ENCODE measurements at places on chromosomes 1 and 21.

DNA sequence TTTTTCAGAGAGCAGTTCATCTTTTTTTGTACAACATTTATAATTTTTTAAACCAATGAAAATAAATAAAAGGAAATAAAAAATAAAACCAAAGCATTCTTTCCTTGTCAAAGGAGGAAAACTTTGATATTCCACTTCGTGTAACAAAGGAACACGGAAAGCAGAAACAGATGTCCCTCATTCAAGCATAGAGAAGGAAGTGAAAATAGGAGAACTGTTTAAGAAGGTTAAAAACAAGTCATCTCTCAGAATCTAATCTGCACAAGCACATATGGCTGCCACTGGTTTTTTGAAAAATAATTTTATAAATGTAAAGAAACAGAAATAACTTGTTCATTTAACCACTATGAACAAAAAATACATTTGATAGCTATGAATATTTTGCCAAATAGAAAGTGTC, 35.9 kb upstream of the ZNF644 start:
- DNase-seq = no peak

DNA sequence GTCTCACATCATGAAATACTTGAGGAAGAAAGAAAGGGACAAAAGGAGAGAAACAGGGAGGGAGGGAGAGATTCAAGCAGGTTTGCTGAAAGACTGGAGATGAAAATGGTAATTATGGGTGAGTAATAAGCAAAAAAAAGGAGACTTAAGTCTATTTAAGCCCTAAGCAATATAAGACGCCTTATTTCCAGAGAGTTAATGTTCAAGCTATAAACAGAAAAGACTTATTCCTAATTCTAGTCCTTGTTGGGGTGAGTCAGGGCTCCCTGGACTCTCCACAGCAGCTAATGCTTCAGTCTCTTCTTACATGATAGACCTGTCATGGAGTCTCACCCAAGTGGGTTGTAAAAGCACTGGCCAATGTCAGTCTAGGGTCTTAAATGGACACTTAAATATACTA, 619.2 kb downstream of the SMYD3 start:
- DNase-seq = no peak

GRCh38 chr1:150093805-150094204, 26.2 kb downstream of the VPS45 start:
- DNase-seq = no peak

DNA sequence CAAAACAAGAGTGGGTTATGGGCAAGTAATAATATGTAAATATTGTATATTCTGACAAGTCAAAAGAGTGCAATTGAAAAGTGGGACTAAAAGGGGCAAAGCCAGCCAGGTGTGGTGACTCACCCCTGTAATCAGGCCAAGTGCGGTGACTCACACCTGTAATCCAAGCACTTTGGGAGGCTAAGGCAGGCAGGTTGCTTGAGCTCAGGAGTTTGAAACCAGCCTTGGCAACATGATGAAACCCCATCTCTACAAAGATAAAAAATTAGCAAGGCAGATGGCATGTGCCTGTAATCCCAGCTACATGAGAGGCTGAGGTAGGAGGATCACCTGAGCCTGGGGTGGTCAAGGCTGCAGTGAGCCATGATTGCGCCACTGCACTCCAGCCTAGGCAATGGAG, 304.0 kb downstream of the HHIPL2 start:
- DNase-seq = no peak

GRCh38 chr1:53502641-53503432, 43.6 kb downstream of the DMRTB1 start:
- no peak for DNase-seq

GRCh38 chr1:76933847-76934815, 66.9 kb downstream of the ST6GALNAC5 start:
- DNase-seq = no peak

- no peak for DNase-seq
Observed at GRCh38 chr1:107949467-107950253, 15.3 kb downstream of the VAV3 start.

DNA sequence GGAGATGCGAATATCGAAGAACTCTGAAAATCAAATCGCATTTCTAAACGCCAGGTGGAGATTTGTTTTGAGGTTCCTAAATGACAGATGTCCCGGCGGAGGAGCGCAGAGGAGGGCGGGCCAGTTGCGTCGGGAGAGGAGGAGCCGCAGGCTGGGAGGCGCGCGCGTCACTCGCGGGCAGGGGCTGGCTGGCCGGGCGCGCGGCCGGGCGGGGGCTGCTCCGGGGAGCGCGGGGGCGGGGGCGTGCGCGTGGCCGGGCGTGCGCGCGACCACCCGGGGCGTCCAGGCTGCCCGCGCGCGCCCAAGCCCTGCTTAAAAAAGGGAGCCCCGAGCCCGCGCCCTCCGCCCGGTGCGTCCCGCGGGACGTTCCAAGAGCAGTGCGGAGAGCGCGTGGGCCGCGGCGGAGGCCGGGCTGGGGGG, 47.3 kb downstream of the H3-3A start:
- peak; percentile 55 for DNase-seq

GRCh38 chr1:24995661-24996060, 65.6 kb upstream of the RUNX3 start:
- no peak for DNase-seq

- DNase-seq = no peak
Observed at GRCh38 chr1:232292239-232292638, 337.7 kb downstream of the SIPA1L2 start.

DNA sequence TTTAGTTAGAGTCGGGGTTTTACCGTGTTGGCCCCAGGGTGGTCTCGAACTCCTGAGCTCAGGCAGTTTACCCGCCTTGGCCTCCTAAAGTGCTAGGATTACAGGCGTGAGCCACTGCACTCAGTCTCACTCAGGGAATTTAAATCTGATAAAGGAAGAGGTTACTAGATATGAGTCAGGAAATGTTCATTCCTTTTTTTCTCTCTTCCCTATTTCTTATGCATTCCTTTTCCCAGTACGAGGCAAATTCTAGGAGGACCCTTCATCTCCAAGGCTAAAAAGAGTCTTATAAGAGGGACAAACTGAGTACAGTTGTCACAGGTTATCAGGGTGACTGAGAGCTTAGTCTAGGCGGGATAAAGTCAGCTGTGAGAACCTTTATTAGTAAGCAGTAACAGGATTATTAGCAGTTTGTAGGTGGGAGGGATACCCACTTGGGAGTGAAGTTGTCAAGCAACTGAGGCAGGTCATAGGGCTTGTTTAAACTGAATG, 9.1 kb downstream of the MACF1 start:
- no peak for DNase-seq

DNA sequence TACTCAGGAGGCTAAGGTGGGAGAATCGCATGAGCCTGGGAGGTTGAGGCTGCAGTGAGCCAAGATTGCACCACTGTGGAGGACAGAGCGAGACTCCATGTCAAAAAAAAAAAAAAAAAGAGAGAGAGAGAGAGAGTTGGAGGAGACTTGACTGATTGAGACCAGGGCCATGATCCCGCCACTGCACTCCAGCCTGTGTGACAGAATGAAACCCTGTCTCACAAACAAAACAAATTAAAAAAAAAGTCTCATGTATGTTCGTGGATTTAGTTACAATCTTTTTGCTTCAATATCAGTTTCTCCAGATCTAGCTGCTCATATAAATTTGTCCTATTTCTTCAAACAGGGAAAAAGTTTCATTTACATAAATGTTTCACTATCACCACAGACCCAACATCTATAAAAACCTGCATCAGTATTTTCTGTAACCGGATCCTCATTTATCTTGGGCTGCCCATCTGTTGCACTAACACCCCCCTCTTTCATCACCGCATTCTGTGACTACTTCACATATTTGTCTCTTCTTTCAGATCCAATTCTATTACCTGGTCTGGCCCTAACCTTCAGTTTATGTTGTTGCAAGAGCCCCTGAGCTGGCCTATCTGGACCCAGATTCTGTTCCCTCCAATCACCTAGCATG, 127.0 kb downstream of the GREM2 start:
- DNase-seq = no peak

DNA sequence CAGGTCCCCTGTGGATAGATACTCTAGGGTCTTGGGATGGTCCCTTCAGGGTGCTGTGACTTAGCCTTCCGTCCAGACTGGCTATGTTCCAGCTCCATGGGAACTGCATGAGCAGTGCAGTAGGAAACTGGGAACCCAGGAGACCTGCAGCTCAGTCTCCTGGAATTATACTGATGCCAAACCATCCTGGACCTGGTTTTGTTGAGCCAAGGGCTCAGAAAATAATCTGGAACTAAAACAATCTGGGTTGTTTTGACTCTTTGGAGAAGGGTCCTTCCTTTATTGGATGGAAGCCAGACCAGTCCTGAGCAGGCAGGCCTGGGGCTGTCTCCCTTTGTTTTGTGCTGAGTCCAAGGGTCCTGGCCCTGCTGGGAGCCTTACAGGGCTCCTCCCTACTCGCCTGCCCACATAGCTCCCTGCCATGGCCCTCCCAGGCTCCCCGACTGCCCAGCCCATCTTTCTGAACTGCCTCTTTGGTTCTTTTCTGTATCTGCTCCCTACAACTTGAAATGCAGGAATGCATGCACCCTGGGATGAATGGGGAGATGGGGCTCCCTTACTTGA, 1.2 kb downstream of the IPO13 start:
- no peak for DNase-seq

DNA sequence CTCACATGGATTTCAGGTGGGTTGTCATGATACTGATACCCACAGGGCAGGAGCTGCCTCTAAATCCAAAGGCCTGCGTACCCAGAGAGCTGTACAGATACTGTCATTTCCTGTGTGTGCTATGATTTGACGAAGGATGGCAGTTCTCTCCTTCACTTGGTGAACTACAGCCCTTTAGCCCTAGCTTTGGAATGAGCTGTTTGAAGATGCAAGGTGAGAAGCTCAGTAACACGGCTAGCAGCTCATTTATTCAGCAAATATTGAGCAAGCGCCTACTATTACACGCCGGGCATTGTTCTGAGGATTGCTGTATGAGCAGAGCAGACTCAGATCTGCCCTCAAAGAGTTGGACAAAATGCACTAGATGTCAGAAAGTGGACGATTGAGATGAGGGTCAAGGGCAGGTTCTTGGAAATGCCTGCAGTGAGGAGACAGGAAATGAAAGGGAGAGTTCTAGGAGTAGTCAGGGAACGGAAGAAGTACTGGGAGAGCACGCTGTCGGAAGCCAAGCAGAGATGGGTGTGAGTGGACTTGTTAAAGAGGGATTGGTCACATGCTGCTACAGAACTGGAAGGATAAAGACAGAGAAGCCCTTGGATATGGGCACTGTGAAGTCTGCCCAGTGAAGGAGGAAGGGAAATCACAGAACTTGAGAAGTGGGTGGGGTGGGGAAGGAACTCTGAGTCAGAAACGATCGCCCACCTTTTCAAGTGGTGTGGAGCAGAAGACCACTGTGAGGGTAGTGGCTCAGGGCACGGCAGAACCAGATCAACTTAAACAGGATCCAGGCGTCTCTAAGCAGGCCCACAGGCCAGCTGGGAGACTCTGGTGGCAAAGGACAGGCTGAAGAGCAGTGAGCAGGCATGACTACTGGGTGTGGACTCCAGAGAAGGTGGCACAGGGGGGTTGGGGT, 7.1 kb downstream of the PTGFRN start:
- no peak for DNase-seq

- DNase-seq = no peak
Observed at GRCh38 chr1:44681905-44682882, 7.7 kb downstream of the ARMH1 start.

DNA sequence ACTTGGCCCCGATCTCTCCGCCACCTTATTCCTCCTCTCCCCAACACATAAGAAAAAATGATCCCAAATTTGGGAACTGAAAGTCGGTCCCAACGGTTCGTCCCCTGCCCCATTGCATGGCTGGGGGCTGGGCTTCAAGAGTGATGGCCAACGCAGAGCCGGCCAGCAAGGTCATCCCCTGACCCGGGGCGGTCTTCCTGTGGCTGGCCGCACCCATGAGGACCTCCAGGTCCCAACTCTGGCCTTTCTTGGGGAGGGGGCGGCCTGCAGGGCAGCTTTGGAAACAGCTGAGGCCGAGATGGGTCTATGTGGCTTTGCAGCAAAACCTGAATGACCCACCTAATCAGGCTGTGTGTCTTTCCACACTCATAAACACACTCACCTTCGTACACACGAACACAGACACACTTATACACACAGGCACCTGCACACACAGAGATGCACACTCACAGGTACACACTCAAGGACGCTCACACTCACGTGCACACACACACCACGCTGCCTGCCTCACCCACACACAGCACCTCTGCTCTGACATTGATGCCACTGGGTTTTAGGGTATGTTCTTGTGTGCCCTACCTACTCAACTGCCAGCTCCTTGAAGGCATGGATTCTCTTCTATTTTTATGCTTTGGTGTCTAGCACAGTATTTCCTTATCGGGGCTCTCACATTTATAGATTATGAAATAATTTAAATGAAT, 562 bp downstream of the DYNLT5 start:
- no peak for DNase-seq

- no peak for DNase-seq
Observed at GRCh38 chr1:204337583-204337982, 22.1 kb downstream of the PLEKHA6 start.

GRCh38 chr1:70809069-70809468, 238.5 kb downstream of the PTGER3 start:
- no peak for DNase-seq

DNA sequence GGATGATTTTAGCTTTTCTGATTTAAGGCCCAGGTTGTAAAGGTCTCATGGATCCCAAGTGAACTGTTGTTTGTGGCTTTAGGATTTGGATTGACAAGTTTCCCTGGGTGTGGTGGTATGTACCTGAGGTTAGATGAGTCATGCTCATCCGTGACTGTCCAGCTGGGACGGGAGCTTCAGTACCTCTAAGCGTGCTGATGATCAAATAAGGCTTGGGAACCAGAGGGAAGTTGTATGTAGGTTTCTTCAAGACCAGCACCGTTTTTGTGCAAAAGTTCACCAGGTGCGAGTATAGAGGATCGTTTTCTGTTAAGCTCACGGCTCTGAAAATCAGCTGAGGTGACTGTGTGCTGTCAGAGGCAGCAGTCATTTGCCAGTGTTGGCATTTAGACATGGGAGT, 19.8 kb downstream of the PLA2G2E start:
- DNase-seq = no peak

- peak; percentile 4 for DNase-seq
Observed at GRCh38 chr1:55640708-55641473, 425.7 kb upstream of the USP24 start.

- DNase-seq = no peak
Observed at GRCh38 chr1:25914074-25914995, 8.1 kb upstream of the STMN1 start.

DNA sequence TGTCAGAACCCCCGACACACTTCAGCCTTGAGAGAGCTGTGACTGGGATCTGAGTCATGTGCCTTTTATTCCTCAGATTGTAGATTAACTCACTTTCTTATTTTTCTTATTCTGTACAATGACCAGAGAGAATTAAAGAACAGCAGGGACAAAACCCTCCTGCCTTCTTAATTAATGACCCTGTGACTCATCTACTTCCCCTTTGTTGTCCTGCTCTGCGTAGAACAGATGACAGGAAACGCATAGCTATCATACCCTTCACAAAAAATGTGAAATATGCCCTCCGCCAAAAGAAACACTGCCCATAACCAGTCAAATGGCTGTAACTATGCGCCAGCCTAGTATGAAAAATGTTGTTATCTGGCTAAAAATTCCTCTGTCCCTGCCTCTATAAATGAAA, 9.1 kb upstream of the PADI2 start:
- no peak for DNase-seq
